ENCODE measurements at places on chromosomes 4 and X.

- DNase-seq, result no peak
These were observed 14.3 kb upstream of the FAM241A start for GRCh38 chr4:112130906-112131305.

DNA sequence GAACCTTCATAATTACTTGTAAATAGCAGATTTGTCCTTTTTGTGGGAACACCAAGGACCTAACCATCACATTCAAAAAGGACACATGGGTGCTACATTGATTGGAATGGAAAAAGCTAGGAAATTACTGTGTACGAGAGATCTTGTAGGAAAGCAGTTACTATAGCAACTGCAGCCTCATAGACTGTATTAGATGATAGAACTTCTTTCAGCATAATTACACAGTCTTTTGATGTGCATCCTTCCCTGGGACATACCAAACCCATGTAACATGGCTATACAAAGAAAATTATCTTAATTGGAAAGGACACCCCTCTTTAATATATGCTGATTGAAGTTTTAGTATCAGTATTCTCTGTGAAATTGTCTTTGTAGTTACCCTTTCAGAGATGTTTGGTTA is 130.7 kb upstream of the CTSO start:
- no peak for DNase-seq

DNA sequence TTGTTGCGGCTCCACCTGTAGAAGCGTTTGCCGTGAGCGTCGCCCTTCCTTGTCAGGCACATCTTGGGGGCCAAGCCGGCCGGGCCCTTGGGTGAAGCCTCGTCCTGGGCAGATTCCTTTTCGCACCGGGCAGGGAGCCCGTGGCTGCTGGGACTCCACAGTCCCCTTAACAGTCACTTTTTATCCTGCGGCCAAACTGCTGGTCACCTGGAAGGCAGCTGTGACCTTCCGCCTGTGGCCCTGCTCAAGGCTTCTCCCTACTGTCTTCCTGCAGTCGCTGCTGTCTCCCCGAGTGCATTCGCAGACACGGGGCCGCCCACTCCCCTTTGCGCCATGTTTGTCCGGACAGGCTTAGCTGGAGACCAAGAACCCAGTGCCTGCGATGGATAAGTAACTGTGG is 55.0 kb downstream of the PCGF3 start:
- DNase-seq, result no peak

DNA sequence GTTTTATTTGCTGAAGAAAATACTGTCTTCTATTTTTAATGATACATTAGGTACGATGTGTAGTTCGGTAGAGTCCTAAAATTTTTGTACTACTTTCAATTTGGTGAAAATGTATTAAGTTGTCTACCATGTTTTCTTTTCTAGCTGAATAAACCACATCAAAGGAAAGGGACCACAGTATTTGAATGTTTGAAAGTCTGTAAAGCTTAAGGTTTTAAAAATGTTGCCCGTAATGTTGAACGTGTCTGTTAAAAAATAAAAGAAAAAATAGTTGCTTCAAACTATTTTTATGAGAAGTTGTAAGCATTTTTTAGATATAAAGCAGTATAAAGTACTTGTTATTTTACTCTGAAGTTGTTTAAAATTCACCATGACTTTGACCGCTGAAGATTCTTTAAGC is 3.2 kb downstream of the CDKN2AIP start:
- no peak for DNase-seq

DNA sequence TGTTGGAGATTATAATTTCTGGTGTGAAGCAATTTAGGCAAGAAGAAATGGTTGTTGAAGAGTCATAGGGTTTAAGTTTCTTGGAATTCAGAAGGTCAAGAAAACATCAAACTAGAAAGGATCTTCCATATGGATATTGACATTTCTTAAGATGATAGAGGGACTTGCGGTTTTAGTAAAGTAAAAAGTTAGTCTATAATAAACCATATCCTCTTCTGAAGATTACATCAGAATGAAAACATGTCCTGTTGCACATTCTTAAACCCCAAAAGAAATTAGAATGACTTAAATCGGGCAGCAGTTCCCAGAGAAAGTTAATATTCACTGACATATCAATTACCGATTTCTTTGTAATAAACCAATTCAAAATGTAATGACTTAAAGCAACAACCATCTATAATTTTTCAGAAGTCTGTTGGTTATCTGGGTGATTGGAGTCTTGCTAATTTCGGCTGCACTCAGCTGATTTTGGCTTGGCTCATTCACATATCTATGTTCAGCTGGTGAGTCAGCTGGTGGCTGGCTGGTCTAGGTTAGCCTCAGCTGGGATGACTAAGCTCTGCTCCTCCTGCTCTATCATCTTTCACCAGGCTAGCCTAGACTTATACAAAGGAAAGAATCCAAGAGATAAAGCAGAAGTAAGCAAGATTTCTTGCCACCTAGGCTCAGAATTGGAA is 24.4 kb upstream of the DYNLT3 start:
- peak; percentile 11 for DNase-seq

DNA sequence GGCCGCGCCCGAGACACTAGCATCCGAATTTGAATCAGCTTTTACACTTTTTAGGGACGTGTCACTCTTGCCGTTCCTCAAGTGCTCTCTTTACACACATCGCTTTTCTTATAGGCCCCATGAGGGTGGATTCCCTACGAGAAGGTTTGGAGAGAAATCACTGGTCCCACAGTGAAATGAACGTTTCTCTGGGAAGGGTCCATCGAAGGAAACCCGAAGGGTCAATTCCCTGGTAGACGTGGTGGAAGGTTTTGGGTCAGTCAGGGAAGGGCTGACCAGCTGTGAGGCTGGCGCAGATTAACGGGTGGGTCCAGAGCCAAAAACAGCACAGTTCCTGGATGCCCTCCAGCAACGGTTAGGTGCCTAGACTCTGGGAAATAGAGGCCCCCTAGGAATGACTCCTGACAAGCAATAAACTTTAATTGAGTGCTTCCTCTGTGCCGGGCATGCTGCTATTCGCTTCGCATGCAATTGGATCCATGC is 35.9 kb downstream of the ETDC start:
- no peak for DNase-seq

DNA sequence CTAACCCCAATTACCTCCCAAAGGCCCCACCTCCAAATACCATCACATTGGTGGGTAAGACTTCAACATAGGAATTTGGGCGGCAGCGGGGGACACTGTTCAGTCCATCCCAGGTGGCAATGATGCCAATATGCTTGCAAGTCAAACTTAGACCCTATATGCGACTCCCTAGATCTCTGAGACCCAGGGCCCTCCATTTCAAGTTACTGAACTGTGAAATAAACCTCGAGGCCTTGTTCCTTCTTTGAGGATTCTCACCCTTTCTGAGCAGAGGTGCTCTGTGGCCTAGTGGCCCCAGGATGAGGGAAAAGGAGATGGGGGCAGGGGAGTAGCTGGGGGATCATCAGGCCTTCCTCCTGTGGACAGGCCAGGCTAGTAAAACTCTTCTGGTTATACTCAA is 44.7 kb downstream of the CNGA2 start:
- no peak for DNase-seq

DNA sequence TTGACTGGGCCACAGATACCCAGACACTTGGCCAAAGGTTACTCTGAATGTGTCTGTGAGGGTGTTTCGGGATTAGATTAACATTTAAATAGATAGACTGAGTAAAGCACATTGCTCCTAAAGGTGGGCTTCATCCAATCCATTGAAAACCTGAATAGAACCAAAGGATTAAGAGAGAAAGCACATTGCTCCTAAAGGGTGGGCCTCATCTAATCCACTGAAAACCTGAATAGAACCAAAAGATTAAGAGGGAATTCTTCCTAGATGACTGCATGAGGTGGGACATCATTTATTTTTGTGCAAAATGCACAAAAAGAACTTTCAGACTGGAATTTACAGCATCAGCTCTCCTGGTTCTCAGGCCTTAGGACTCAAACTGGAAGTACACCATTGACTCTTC is 351.2 kb upstream of the PCDH10 start:
- DNase-seq, result no peak

DNA sequence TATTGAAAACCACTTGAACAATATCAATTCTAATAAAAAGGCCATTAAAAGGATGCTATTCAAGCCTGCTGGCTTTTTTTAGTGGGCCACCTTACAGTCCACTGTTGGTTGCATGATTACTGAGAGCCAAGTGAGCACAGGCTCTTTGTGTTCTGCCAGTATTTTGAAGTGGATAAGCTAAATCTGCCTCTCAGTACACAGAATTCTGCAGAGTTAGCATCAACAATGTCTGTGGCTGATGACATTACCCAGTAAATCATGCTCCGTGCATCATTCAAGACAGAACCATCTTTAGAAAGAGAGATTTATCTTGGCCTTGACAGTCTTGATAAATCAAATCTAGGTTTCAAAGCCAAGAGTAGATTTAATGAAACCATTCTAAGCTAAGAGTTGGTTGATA is 119.0 kb upstream of the GNPDA2 start:
- DNase-seq, result no peak

DNA sequence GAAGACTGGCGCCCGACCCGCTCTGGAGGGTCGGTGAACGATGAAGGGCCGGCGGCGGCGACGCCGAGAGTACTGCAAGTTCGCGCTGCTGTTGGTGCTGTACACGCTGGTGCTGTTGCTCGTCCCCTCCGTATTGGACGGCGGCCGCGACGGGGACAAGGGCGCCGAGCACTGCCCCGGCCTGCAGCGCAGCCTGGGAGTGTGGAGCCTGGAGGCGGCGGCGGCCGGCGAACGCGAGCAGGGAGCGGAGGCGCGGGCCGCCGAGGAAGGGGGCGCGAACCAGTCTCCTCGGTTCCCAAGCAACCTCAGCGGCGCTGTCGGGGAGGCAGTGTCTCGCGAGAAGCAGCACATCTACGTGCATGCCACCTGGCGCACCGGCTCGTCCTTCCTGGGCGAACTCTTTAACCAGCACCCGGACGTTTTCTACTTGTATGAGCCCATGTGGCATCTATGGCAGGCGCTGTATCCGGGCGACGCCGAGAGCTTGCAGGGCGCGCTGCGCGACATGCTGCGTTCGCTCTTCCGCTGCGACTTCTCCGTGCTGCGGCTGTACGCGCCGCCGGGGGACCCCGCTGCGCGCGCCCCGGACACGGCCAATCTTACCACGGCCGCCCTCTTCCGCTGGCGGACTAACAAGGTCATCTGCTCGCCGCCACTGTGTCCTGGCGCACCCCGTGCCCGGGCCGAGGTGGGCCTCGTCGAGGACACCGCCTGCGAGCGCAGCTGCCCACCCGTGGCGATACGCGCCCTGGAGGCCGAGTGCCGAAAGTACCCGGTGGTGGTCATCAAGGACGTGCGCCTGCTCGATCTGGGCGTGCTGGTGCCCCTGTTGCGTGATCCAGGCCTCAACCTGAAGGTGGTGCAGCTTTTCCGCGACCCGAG is 568 bp downstream of the CHST7 start:
- DNase-seq, result peak; percentile 10

GRCh38 chr4:71275570-71275969 is 63.2 kb upstream of the SLC4A4 start:
- DNase-seq, result no peak

DNA sequence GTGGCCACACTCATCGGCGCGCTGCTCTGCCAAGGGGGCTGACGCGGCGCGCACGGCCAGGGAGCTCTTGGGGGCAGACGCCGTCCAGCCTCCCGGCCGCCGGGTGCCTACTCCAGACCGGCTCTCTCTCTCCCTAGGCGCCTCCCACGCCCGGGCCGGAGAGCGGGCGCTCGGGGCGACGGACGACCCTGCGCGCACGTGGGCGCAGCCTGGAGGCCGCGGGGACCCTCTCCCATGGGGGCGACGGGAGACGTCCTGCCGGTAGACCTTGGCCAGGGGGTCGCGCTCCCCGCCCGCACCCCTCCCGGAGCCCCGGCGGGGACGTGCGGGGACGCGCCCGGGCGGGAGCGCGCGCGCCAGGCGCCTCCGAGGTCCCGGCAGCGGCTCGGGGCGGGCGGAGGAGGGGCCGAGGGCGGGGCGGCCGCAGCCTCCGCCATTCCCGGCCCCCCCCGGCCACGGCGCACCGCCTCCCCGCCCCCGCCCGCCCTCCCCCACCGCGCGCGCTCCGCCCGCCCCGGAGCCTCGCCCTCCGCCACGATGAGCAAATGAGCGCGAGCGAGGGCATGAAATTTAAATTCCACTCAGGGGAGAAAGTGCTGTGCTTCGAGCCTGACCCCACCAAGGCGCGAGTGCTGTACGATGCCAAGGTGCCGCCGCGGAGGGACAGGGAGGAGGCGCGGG is at the start of gene MSL3:
MSL3 (plus strand) TSS at position 519 of the 681 bp plus-strand sequence; CDS start at position 546, 27 bp downstream.
- no peak for DNase-seq

GRCh38 chr4:103918214-103918613 is 198.4 kb upstream of the TACR3 start:
- no peak for DNase-seq

- DNase-seq, result no peak
These were observed 14.5 kb downstream of the SLC25A5 start for GRCh38 chrX:119482481-119483480.

DNA sequence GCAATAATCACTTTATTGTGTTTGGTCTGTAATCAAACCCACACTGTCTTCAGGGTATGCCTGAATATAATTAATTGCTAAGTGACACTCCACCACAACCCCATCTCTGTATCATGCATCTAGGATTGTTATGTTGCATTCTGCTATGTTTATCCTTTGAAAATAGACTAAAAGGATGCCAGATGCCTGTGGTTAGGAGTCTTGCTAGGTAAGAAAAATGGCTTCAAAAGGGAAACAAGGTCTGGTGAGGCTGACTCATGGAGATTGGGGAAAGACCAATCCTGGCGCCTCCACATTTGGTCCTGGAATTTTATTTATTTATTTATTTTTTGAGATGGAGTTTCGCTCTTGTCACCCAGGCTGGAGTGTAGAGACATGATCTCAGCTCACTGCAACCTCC is 360.5 kb upstream of the SLC7A11 start:
- no peak for DNase-seq

- no peak for DNase-seq
These were observed 36.1 kb downstream of the COPS4 start for GRCh38 chr4:83071116-83071515.

DNA sequence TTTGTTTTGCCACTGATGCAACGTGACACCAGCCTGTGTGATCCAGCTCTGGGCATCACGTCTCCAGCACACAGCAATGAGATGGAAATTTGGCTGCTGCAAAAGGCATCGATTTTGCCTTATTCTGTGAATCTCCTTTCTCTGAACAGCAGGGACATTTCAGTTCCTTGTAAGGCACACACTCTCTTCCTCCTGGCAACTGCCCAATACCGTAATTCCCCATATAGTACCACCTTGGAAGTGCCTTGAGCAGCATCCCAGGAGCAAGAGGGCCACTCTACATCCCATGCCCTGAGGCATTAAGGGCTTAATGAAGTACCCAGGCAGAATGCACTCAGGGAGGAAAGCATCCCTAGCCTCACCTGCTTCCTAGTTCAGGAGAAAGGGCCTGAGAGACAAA is 10.5 kb upstream of the MAMLD1 start:
- DNase-seq, result no peak
